ENCODE measurements at places on chromosomes 7 and 10.

GRCh38 chr10:53162856-53163255 lies 390.3 kb upstream of the MBL2 start:
- DNase-seq: no peak

GRCh38 chr10:47362199-47362598 lies 14.0 kb downstream of the RBP3 start:
- no peak for DNase-seq

- DNase-seq: peak; percentile 14
These were observed 53.3 kb downstream of the C7orf25 start for GRCh38 chr7:42858570-42858969.

DNA sequence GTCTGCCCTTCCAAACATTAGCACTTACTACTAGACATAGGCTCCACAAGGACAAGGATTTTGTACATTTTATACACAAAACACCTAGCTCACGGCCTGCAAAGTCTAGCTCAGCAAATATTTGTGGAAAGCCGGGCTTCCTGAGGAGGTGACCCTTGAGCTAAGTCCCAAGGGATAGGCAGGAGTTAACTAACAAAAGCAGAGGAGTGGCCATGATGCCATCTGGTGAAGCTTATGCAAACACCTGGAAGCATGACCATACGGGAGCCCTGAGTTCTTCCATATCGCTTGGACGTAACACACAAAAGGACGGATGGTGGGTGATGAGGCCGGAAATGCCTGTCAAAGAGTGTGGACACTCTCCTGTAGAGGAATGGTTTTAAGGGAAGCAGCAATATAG lies 25.9 kb upstream of the YAE1 start:
- DNase-seq: no peak

- no peak for DNase-seq
These were observed 15.9 kb downstream of the CROT start for GRCh38 chr7:87361320-87361719.

DNA sequence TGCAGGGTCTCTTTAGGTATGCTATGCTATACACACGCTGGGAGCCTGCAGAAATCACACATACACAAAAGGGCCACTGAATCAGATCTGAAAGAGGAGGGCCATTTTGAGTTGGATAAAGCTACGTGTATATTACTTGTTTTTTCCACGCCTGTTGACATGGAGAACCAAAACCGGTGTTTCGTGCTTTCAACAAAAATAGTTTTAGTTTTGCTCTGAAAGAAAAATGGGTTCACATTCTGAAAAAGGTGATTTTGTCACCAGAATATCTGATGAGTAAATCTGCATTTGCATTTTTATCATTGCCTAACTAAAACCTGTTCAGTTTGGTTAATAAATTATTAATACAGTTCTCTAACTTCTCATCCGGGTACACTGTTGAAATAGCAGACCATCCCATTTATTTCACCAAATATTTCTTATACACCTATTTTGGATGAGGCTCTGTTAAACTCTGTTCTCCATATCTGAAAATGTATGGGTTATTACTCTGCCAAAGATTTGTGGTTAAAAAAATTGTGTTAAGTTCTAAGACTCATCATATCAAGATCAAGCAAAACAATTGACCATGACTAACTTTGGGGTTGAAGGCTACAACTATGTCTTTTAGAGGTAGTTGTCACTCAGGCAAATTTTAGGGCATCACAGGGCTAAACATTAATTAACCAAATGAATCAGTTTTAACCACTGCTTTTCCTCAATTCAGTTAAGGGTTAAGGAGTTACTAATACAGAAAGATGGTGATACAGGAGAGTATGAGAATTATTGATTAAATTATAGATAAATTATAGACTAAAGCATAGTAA lies 101.2 kb upstream of the RPA3 start:
- DNase-seq: peak; percentile 6

- DNase-seq: no peak
These were observed 46.4 kb downstream of the CASD1 start for GRCh38 chr7:94556028-94556427.

DNA sequence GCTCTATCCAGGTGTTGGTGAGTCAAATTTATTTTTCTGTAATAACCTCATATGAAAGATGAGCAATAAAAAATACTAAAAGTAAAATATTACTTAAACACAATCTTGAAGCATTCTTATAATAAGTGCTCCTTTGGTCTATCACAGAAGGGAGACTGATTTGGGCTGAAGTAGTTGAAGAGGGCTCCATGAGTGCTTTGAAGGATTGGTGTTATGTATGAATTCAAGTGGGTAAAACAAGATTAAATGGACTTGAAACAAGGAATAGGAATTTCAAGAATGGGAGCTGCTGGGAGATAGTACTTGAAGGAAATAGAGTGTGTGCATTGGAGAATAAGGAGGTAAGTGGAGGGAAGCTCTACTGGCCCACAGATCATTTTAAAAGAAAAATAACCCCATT lies 7.3 kb upstream of the OR2A2 start:
- DNase-seq: no peak

DNA sequence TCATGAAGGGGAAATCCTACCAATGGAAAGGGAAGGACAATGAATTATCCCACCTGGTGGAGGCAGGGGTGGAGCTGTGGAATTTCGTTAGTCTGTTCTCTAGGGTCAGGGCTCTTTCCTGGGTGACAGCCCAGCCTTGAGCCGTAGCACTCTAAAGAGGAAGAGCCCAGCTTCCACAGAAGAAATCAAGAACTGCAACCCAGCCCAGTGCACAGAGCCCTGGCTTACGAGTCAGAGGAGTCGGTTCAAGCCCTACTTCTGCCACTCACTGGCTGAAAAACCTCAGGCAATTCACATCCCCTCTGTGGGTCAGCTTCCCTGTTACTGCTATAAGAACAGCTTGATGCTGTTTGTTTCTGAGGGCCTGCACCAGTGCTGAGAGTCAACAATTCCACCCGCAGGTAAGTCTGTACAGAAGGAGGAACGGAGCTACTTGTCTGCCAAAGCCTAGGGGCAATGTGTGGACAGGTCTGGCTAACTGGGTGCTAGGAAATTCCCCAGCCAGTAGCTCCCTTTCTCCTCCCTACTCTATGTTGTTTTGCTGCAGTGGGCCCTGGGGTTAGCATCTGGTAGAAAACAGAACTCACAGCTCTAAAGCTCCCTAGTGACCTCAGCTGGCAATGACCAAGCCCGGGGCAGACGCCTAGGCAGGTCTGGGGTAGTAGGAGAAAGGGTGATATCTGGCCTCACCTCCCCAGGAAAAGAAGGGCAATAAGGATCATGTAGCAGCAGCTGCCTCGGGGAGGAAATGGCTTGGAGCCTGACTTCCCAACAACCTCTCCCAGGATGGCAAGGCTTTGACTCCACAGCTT lies 3.3 kb downstream of the AVPI1 start:
- DNase-seq: peak; percentile 55

GRCh38 chr10:106576534-106576933 lies 588.0 kb downstream of the SORCS1 start:
- DNase-seq: no peak

- peak; percentile 46 for DNase-seq
These were observed 11.8 kb downstream of the MMRN2 start for GRCh38 chr10:86945361-86946212.

- DNase-seq: no peak
These were observed 167.8 kb downstream of the CCDC71L start for GRCh38 chr7:106493041-106493731.

DNA sequence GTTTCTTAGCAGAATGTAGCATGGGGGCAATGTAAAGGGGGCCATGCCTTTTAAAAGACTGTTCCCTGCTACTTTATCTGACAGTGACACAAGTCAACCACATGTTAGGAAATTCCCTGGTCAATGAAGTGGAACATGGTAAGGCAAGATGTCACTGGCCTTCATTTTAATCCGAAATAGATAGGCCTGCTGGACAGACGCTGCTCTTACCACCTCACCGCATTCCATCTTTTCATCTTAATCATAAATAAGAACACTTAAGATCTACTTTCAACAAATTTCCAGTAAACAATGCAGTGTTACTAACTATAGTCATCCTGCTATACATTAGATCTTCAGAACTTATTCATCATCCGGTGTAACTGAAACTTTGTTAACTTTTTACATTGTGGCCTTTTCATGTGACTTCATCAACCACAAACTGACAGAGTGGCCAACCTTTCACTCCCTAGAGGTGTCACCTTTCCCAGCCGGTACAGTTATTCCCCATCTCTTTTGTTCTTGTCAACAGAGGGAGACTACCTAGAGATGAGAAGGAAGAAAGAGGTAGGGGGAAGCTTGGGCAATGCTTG lies 15.6 kb downstream of the ASB4 start:
- no peak for DNase-seq

- peak; percentile 77 for DNase-seq
These were observed 99.4 kb downstream of the CCDC3 start for GRCh38 chr10:12902135-12902572.

DNA sequence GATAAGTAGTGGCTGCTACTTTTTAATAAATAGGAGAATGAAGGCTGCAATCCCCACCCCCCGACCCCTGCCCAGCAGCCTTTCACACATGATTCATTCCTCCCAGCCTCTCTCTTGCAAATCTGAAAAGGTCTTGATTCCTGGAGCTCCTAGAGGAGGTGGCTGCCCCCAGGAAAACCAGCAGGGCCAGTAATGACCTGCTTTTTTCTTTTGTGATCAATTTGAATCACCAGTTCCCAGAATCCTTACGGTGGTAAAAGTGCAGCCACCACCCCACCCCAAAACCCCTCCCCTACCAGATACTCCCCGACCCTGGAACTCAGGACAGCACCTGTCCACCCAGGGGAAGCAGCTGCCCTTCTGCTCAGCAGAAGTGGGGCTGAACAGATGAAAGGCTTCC lies 108.9 kb downstream of the C10orf105 start:
- DNase-seq: no peak

GRCh38 chr7:6631605-6632004 lies 5.5 kb upstream of the ZNF316 start:
- no peak for DNase-seq

- DNase-seq: no peak
These were observed 24.4 kb upstream of the ARHGAP12 start for GRCh38 chr10:31953080-31953479.

GRCh38 chr10:90096196-90096595 lies 394.8 kb downstream of the KIF20B start:
- no peak for DNase-seq

- DNase-seq: no peak
These were observed 188.4 kb downstream of the AHR start for GRCh38 chr7:17486835-17487234.

GRCh38 chr7:103380395-103381191 lies 33.1 kb downstream of the PSMC2 start:
- peak; percentile 4 for DNase-seq

DNA sequence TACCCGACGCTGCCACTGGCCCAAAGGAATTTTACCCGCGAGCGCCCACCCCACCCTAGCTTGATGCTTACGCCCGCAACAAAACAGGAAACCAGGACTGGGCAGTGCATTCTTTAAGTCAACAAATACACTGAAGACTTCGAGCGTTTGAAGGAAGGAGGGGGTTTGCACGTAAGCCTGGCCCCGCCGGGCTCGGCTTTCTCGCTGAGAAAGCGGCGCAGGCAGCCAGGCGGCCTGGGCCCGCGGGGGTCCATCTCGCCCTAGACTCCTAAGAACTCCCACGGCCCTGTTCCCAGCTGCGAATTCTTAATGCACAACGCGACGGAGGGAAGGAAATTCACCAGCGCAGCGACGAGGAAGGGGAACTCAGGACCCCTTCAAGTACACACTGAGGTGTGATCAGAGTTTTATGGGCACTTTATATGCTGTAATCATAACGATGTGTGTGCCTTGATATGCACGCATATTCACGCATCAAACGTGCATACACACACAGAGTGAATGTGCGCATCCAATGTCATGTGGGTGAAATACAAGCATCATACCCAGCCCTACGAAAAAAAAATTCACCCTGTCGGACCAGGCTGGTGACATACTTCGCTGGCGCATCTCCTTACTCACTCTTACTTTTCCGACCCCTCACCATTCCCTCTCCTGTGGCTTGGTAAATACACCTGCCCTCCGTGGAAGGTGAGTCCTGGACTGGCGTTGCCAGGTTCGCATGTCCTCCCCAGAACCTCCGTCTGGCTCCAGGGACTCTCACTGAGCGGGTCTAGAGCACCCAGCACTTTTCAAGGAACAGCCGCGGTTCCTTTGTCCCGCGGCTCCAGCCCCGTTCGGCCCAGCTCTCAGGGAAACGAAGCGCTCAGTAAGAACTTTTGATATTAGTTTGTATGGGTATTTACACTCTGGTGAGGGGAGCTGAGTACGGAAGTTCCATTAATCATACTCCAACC lies 5.7 kb upstream of the HOXA13 start:
- DNase-seq: no peak

DNA sequence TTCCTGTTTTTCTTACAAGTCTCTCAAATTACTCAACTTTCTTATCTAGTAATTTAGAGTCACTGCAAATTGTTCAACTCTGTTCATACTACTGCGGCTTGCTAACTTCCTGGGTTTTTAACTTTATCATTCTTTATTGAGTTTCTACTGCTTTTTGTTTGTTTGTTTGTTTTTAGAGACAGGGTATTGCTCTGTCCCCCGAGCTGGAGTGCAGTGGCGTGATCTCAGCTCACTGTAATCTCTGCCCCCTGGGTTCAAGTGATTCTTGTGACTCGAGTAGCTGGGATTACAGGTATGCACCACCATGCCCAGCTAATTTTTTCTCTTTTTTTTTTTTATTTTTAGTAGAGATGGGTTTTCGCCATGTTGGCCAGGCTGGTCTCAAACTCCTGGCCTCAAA lies 182.9 kb downstream of the TSPAN12 start:
- no peak for DNase-seq

- no peak for DNase-seq
These were observed 212.2 kb downstream of the BMPER start for GRCh38 chr7:34117573-34117972.

DNA sequence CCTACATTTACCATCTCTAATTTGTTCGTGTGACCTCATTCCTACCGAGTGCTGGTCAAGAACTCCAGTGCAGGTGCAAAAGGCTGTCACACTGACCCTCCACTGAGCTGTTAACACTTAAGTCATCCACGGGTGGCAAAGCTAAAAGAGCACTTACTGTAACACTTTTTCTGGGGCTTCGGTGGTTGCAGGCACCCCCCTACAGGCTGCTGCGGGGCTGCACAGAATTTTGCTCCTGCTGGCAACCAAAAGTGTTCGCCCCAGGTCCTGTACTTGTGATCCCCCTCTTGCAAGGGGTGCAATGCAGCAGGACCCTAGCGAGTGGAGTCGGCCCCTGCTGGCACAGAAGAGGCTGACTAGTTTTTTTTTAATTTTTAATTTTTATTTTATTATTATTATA lies 298.9 kb upstream of the CNTNAP2 start:
- DNase-seq: no peak

DNA sequence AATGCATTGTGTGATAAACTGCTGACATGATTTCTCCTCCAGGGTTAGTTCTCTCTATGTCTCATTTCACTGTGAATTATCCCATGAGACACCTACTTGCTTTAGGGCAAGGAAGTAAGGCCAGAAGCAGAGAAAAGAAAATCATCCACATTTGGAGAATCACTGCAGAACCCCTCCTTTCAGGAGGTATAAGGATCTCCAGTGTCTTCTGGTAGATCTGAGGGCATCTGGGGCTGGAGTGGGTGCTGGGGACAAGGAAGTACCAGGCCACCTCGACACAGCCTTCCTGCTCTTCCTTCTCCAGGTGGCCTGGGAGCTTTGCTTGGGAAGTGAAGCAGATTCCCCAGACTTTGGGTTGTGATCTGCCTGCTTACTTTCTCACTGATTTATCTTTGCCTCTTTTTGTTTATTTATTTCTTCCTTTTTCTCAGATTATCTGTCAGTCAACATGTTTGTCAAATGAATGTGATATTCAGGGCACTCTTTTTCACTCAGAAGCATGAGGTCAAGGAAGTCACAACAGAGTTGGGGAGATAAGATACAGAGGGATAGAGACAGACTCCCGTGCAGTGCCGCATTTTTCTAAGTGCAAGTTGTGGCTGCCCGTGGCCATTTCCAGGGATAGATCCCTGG lies 12.4 kb upstream of the CAMK2G start:
- DNase-seq: no peak

GRCh38 chr10:103772096-103772845 lies 83.1 kb downstream of the SH3PXD2A start:
- peak; percentile 98 for DNase-seq

Data from fibroblast of the aortic adventitia (primary cell).